ENCODE measurements at places on chromosomes 4 and X.

DNA sequence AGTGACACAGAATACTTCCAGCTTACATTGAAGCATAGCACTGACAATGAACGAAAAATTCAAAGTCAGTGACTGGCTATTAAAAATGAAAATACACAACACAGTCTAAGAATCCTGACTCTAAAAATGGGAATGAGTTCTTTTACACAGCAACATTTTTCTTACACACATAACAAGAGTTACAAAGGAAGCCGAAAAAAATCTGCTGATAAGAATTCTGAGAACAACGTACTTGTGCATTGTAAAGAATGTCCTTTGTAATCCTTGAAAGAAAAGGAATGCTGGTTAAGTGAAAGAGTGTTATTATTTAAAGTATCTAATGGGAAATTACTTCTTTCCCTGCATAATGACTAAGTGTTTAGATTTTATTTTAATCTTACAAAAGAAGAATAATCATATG is 199.4 kb downstream of the PRDM5 start:
- DNase-seq, result no peak

- no peak for DNase-seq
Observed at GRCh38 chr4:173237152-173237551, 68.5 kb downstream of the GALNT7 start.

GRCh38 chr4:76384052-76384451 is 36.9 kb downstream of the CCDC158 start:
- no peak for DNase-seq

- no peak for DNase-seq
Observed at GRCh38 chr4:17260166-17260907, 251.6 kb downstream of the QDPR start.

- peak; percentile 25 for DNase-seq
Observed at GRCh38 chrX:123408821-123409737, 225.0 kb downstream of the GRIA3 start.

DNA sequence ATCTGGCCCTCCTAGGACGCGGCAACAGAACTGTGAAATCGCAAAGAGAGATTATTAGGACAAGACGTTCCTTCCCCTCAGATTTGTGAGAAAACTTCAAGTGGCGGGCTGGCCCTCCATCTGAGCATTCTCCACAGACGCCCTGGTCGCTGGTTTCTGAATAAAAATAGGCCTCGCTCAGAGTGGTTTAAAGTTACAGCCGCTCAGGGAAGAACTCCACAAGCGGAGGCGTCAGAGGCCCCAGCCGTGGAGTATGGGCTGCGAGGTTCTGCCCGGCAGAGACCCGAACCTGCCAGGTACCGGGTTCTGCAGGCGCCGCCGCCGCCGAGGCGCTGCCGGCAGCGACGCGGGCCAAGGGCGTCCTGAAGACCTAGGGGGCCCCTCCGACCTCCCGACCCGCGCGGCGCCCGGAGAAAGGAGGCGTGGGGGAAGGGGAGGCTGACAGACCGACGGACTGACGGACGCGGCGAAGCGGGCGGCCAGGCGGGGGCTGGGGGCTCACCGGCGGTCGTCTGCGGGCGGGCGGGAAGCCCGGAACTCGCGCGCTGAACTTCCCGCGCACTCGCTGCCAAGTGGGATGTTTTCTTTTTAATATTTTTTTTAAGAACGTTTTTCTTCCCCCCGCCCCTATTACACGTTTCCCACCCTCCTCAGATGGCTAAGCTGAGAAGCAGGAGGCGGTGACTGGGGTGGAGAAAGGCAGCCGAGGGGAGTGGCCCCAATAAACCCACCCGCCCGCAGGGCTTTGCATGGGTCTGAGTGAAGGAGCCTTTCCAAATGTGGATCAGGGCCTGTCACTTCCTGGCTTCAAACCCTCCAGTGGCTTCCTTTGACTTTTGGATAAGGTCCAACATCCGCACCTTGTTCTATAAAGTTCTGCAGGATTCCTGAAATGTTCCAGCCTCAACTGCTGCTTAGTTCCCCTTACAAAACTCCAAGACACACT is at the start of gene PABPC4L:
TSS of gene PABPC4L (minus strand) at position 574 of the 946 bp plus-strand sequence. CDS start 770 bp downstream, outside the sequence.
- DNase-seq, result no peak
